ENCODE measurements at places on chromosomes 5 and 9.

- DNase-seq = no peak
These were observed 733 bp downstream of the HSPA4 start for GRCh38 chr5:133052317-133053175.

DNA sequence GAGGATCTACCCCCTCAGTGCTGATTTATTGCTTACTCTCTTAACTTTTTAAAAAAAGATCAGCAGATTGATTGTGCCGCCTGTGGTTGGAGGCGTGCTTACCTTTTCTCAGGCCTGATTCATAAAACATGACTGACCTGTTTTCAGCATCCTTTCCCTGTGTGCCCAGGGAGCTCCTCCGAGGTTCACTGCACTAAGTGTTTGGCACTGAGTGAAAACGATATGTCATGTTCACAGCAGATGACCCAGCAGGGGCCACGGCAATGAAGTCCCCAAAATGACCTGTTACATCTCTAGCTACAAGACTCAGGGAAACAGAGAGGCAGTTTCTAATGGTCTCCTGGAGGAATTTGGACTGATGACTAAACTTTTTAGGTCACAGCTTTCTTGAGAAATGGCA lies 69.9 kb downstream of the INSYN2B start:
- no peak for DNase-seq

DNA sequence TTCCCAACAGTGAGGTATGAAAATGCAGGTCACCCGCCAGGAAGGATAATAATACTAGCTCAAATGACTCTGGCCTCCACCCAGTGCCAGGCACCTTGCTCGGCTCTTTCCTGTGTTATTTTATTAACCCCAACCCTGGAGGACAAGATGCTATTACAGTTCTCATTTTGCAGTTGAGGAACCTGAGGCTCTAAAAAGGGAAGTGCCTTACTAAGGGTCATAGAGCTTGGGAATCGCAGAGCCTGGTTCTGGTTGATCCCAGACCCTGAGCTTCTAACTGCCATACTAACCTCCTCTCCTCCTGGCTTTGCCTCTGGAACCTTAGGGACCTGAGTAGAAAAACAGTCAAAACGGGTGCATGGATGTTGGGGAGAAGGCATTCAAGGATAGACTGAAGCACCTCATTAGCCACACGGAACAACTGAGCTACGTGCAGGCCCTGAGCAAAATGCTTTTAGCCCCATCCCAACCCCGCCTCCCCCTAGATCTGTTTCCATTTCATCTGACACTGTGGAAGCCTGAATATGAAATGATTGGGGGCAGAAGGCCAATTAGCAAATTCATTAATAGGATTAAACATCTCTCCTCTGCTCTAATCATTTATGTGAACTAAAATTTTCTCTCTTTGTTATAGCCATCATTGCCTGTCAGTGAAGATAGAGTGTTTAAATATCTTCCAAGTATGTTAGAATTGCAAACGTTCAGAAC lies 7.9 kb downstream of the KCNIP1 start:
- DNase-seq = no peak

DNA sequence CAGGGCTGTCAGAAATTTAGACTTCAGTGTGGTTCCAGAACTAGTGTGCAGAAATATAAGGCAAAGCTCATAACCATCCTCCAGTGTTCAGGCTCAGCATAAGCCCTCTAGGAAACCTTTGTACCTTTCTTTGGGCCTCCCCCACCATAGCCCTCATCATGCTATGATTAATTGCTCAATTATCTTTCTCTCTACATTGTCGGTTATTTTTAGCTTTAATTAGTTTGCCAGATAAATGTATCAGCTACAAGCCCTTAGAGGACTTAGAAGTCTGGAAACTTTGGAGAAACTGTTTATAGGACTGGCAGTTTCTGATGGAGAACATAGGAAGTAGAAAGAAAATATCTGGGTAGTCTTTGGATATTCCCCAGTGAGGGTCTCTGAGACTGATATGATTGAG lies 43.5 kb upstream of the TNC start:
- peak; percentile 14 for DNase-seq

- DNase-seq = no peak
These were observed 214.1 kb upstream of the KLF4 start for GRCh38 chr9:107703651-107704050.

DNA sequence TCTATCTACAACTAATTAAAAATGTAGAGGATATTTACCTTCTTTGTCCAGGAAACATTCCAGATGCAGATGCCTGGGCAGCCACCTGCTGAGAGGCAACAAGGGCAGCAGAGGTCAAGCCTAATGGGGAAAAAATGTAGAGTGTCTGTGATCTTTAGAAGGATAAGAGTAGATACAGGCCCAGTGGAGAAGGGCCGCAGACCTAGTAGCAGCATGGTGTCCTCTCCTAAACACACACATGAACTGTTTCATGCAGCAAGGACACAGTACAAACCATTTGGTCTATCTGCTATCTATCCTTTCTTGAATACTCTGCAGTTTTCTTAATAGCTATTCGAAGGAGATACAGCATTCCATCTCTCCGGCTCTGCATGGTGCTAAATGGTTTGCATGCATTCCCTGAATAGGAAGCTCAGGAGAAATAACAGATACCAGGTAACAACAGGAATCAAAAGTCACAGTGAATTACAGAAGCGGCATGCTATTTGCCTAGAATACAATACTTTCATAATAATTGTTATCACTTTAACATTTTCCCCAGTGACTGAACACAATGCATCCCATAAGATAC lies 107.3 kb downstream of the ZNF608 start:
- DNase-seq = no peak

DNA sequence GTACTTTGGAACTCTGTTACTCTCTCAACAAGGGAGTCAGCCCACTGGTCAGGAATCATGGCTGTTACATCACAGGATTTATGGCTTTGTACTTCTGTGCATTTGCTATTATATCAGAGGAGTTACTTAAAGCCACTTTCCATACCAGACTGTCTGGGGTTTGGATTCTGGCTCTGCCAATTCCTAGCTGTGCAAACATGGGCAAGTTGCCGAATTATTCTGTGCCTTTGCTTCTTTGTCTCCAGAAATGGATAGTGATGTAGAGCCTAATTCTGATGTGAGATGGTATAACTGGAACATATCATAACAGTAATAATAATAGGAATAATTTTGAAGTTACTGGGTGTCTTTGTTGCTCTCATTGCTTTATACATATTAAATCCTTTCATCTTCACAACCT lies 1047.3 kb upstream of the SEMA6A start:
- DNase-seq = no peak

GRCh38 chr5:2737273-2738155 lies 14.0 kb downstream of the IRX2 start:
- no peak for DNase-seq

- DNase-seq = no peak
These were observed 8.3 kb upstream of the CMBL start for GRCh38 chr5:10315824-10316509.

DNA sequence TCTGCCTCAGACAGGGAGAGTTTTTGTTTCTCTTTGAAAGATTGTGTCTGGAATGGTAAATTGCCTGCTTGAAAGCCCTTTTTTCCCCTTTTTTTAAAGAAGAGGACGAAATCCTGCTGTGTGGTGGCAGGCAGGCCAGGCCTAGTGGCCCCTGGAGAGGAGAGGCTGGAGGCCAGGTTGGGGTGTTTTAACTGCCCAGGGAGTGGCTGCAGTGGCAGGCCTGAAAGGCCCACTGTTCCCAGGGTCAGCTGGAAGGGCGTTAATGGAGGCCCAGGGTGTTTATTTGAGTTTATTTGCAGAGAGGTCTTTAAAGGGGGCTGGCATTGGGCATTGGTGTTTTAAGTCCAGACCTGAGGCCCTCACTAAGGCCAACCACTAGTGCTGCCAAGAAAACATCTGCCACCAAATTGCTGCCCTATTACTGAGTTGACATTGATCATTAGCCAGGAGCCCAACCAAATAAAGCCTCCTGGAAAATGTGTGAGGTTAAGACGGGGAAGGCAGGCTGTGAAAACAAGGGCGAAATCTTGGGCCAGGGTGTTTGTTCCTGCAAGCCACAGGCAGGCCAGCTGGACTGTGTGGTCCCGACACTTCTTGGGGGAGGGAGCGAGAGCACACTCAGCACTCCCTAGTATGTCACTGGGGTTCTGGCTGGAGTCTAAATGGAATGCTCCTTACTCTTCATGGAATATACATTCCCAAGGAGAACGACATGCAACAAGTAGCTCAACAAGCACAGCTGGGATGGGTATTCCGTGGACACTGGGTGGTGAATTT lies 5.0 kb downstream of the JADE2 start:
- DNase-seq = no peak

Data from NCI-H1105 treated with DMSO at 0.1 percent for 48 hours (cell line).